Stimulated activated CD4-positive, alpha-beta T cell treated with anti-CD3 and anti-CD28 coated beads, Interleukin-12 subunit alpha, Interleukin-12 subunit beta, amount 100 ng/mL, for 4 hours (primary cell): ENCODE measurements at places on chromosomes 5 and 9.

- DNase-seq = no peak
These were observed 25.3 kb downstream of the SMU1 start for GRCh38 chr9:33051144-33051543.

DNA sequence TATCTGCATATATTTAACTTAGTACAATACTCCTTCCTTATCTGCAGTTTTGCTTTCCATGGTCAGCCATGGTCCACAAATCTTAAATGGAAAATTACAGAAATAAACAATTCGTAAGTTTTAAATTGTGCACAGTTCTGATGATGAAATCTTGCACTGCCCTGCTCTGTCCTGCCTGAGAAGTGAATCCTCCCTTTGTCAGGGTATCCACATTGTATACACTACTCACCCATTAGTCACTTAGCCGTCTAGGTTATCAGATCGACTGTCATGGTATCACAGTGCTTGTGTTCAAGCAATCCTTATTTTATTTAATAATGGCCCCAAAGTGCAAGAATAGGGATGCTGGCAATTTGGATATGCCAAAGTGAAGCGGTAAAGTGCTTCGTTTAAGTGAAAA lies 8.3 kb upstream of the YTHDC2 start:
- no peak for DNase-seq

DNA sequence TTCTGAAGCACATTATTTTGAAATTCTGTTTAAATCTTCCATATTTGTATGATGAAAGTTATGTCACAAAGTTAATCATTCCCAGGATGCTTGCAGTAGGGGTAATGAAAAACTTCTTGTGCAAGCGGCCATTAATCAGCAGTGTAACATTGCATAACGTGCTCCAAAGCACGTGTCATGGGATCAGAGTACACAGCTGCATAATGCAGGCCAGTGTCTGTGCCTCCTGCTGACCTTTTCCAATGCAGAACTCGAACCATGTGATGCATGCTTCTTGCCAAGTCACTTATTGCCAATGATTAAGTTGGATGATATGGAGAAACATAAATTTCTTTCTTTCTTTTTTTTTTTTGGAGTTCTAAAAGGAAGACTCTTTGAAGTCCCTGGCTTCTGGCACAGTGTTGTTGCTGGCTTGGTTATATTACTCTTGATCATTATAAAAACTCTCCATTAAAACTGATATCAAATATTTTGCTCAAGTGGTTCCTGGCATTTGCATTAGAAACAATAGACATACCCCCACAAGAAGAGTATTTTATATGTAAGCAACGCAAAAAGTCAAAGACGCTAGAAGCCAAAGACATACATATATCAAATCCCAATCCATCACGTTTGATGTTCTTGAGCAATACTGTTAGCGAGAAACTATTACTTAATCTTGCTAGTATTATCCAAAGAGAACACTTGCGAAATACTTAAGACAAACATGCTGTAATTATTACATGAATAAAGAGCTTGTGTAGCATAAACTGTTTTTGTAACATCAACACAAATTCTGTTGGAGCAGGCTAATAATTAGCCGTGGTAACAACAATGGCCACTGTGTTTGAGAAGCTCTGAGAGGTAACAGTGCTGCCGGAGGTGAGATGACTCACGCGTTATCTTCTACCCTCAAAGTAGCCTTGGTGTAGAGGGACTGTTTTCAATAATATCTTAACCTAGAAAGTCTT lies 164.2 kb downstream of the AUH start:
- no peak for DNase-seq

DNA sequence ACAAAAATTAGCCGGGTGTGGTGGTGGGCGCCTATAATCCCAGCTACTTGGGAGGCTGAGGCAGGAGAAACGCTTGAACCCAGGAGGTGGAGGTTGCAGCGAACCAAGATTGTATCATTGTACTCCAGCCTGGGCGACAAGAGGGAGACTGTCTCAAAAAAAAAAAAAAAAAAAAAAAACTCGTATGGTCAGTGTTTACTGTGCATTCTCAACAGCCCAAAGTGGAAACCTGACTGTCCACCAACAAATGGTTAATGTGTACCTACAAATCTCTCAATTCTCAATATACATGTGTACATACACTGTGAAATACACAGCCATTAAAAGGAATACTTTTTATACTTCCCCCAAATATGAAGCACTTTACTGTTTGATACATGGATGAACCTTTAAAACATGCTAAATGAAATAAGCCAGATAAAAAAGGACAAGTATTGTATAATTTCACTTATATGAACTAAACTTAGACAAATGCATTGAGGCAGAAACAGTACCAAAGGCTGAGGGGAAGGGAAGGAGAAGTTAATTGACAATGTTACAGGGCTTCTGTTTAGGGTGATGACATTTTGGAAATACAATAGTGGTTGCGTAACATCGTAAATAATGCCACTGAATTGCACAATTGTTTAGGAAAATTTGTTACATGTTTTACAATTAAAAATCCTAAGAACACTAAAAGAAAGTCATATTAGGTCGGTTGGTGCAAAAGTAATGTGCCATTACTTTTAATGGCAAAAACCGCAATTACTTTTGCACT lies 16.5 kb downstream of the DNAJA1 start:
- no peak for DNase-seq

DNA sequence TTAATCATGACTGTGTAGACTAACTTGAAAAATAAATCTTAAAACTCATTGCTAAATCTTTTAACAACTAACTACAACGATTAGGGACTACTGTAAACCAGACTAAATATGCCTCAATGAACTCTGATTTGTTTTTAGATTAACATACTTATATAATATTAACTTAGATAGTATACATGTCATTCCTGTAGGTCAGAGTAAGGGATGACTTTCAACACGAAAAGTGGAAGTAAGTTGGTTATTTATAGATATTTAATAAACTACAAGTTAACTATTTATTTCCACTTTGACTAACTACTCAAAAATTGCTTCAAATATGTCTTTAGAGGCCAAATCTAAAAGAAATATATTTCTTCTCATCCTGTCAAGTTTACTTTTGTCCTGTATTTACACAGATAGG lies 795.6 kb downstream of the PTPRD start:
- DNase-seq = no peak

DNA sequence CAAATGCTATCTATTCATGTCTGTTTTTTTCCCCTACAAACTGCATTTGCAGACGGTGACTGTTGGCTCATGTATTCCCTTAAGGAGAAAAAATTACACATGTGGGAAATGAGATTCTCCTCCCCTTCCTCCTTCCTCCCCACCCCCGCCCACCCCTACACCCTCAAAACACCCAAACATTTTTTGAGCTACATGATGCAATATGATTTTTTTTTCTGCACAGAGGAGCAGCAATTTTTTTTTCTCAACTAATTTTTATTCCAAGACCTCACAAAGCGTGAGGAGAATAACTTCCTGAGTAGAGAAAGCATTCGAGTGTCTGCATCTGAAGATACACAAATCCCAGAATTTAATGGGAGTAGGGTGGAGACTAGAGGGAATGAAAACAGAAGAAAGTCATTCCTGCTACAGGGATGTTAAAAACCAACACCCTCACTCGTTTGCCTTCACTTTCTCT lies 118.1 kb downstream of the PRDM6 start:
- no peak for DNase-seq

GRCh38 chr5:83397658-83398057 lies 73.9 kb upstream of the VCAN start:
- no peak for DNase-seq

GRCh38 chr5:111997308-111997707 lies 240.3 kb upstream of the NREP start:
- no peak for DNase-seq
